ENCODE measurements at places on chromosomes 4 and X. TPM values are rescaled to one million over a fixed set of nuclear protein-coding genes. Genes with fewer than 3 reads are reported as not detected.

The PABPC1L2A gene
- polyA plus RNA-seq, result not detected

The SLC38A5 gene
- polyA plus RNA-seq, result 19.1 TPM

The ZCCHC18 gene
- 1.9 TPM for polyA plus RNA-seq

The CXCL1 gene
- polyA plus RNA-seq, result 2.0 TPM

The SLC9A6 gene
- 14.7 TPM for polyA plus RNA-seq

The FRMD7 gene
- not detected for polyA plus RNA-seq

The PRDM5 gene
- polyA plus RNA-seq, result 12.3 TPM

The UTP3 gene
- 27.1 TPM for polyA plus RNA-seq

The HSPA4L gene
- polyA plus RNA-seq, result 4.9 TPM

The TMEM31 gene
- polyA plus RNA-seq, result not detected

The NLGN3 gene
- polyA plus RNA-seq, result 0.42 TPM

The CFP gene
- 0.05 TPM for polyA plus RNA-seq

The DDX53 gene
- polyA plus RNA-seq, result not detected

The MAGIX gene
- 0.82 TPM for polyA plus RNA-seq

The TMEM175 gene
- polyA plus RNA-seq, result 27.9 TPM

The F11 gene
- not detected for polyA plus RNA-seq

The APELA gene
- not detected for polyA plus RNA-seq

The CENPVL2 gene
- polyA plus RNA-seq, result not detected

The GIMD1 gene
- polyA plus RNA-seq, result not detected

The HS3ST1 gene
- 0.09 TPM for polyA plus RNA-seq

All from AG04450 (cell line).